A549 treated with ZK216348 at 1 μM for 4 hours (cell line): ENCODE measurements at places on chromosomes 2 and 18. TPM values are rescaled to one million over a fixed set of nuclear protein-coding genes. Genes with fewer than 3 reads are reported as not detected.

The SERPINB3 gene
- total RNA-seq, result 0.12 to 0.19 TPM (median 0.14 TPM) in 4 of 5 replicates, not detected in the other

The OTOS gene
- total RNA-seq, result not detected in 5 replicates

The NOSTRIN gene
- total RNA-seq, result 1.4 to 3.3 TPM (median 1.8 TPM) in 5 replicates

The TET3 gene
- total RNA-seq, result 5.7 to 9.7 TPM (median 7.2 TPM) in 5 replicates

The LAMA3 gene
- 46.0 to 56.7 TPM (median 53.4 TPM) in 5 replicates for total RNA-seq

The SIX2 gene
- total RNA-seq, result 0.33 to 0.79 TPM (median 0.72 TPM) in 5 replicates

The ATP8B1 gene
- 5.9 to 10.4 TPM (median 8.3 TPM) in 5 replicates for total RNA-seq

The PRADC1 gene
- 17.8 to 26.8 TPM (median 25.1 TPM) in 5 replicates for total RNA-seq

The ATP6V1B1 gene
- 1.2 to 2.5 TPM (median 2.0 TPM) in 5 replicates for total RNA-seq

The HOXD4 gene
- total RNA-seq, result 0.44 to 0.66 TPM (median 0.56 TPM) in 5 replicates

The POTEF gene
- total RNA-seq, result not detected in 5 replicates

The SALL3 gene
- total RNA-seq, result not detected in 5 replicates

The COLEC12 gene
- 0.02 to 0.05 TPM in 2 of 5 replicates, not detected in the others for total RNA-seq

The GPR39 gene
- 7.4 to 10.3 TPM (median 9.6 TPM) in 5 replicates for total RNA-seq

The LRATD1 gene
- 0.07 TPM in 1 of 5 replicates, not detected in the others for total RNA-seq

The IL1F10 gene
- total RNA-seq, result not detected in 5 replicates

The SETBP1 gene
- 0.40 to 0.64 TPM (median 0.47 TPM) in 5 replicates for total RNA-seq

The UGT1A4 gene
- not detected in 5 replicates for total RNA-seq

The TUBA4B gene
- 0.26 to 0.33 TPM (median 0.27 TPM) in 3 of 5 replicates, not detected in the others for total RNA-seq

The LIMS2 gene
- total RNA-seq, result 4.1 to 9.8 TPM (median 6.3 TPM) in 5 replicates

The KCNK3 gene
- 0.38 to 0.97 TPM (median 0.79 TPM) in 5 replicates for total RNA-seq

The SERPINB13 gene
- not detected in 5 replicates for total RNA-seq

The CHST9 gene
- not detected in 5 replicates for total RNA-seq

The MLPH gene
- 207 to 326 TPM (median 306 TPM) in 5 replicates for total RNA-seq

The ABCA12 gene
- total RNA-seq, result 0.14 to 0.26 TPM (median 0.24 TPM) in 5 replicates

The TGFBRAP1 gene
- 12.6 to 17.5 TPM (median 17.1 TPM) in 5 replicates for total RNA-seq

The TAF4B gene
- 3.8 to 6.5 TPM (median 5.1 TPM) in 5 replicates for total RNA-seq

The HOXD8 gene
- total RNA-seq, result 4.5 to 6.3 TPM (median 5.7 TPM) in 5 replicates

The DUSP2 gene
- 0.22 to 0.56 TPM (median 0.54 TPM) in 4 of 5 replicates, not detected in the other for total RNA-seq

The MZT2B gene
- 238 to 456 TPM (median 397 TPM) in 5 replicates for total RNA-seq

The GULP1 gene
- 27.9 to 42.0 TPM (median 37.5 TPM) in 5 replicates for total RNA-seq

The PARD3B gene
- total RNA-seq, result 0.73 to 1.1 TPM (median 0.85 TPM) in 5 replicates

The CCDC178 gene
- not detected in 5 replicates for total RNA-seq

The TEX44 gene
- total RNA-seq, result not detected in 5 replicates

The ZNF804A gene
- total RNA-seq, result not detected in 5 replicates

The FBXO15 gene
- 0.45 to 0.92 TPM (median 0.81 TPM) in 5 replicates for total RNA-seq

The TRABD2A gene
- total RNA-seq, result 7.9 to 12.9 TPM (median 12.4 TPM) in 5 replicates

The RGPD4 gene
- total RNA-seq, result 0.04 to 0.16 TPM (median 0.10 TPM) in 4 of 5 replicates, not detected in the other

The HOXD12 gene
- not detected in 5 replicates for total RNA-seq
